Activated CD4-positive, alpha-beta T cell treated with anti-CD3 and anti-CD28 coated beads, Interleukin-10, Interleukin-2, amounts not matched to agents 100 ng/mL and 50 ng/mL, durations not matched to agents 16 hours and 8 hours (primary cell): ENCODE measurements at places on chromosomes 7 and 10.

GRCh38 chr10:55144001-55144400, 343.0 kb upstream of the PCDH15 start:
- DNase-seq = no peak

- no peak for DNase-seq
Observed at GRCh38 chr10:29534590-29534989, 100.2 kb downstream of the SVIL start.

- no peak for DNase-seq
Observed at GRCh38 chr7:130473289-130473688, 18.6 kb upstream of the MEST start.

DNA sequence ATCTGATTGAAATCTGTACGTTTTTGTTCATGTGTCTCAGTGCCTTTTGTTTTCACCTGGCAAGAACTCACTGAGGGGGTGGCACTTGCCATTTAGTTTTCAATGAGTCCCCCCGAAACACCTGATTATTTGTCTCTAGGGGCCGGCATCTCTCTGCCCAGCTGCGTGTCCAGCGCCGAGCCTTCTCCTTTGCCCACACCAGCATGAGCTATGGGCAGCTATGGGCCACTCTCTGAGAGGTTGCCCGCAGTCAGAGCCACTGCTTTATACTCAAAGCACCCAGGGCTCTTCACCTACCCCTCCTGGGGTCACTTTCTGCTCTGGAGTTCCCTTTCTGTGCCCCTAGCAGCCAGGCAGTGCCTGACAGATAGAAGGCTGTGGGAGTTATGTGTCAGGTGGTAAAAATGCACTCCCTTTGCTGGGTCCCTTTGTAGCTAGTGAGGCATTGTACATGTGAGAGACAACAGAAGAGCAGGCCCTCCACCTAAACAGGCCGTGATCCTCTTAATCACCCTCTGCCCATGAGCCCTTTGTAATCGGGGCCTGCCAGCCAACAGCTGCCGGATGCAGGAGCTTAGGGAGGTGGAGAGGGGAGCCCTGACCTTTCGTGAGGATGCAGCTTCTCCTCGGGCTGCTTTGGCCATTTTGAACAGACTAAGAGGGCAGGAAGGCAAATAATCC, 133.1 kb upstream of the NPS start:
- no peak for DNase-seq

GRCh38 chr7:123485187-123485586, 49.2 kb downstream of the IQUB start:
- DNase-seq = no peak

- no peak for DNase-seq
Observed at GRCh38 chr10:84335516-84335915, 7.1 kb downstream of the CCSER2 start.

DNA sequence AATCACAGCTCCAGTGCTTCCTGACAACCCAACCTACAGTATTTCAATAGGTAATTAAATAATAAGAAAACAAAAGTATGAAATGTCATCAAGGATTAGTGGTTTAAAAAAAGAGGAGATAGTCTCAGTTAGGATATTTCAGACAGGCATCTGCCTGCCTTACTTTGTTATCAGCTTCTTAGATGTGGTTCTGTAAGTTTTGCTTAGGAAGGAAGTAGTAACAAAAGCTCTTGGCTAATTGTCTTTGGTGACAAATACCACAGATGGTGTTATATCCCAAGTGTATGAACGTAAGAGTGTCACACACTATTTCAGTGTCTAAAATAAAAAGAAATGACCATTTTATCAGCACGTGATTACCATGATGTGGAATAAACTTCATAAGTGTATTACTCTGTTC, 9.8 kb upstream of the ACTA2 start:
- DNase-seq = no peak

- DNase-seq = no peak
Observed at GRCh38 chr10:33494694-33495265, 160.3 kb upstream of the NRP1 start.

- no peak for DNase-seq
Observed at GRCh38 chr7:1844336-1844950, 174.4 kb downstream of the ELFN1 start.

GRCh38 chr7:13028036-13028824, 340.8 kb downstream of the ARL4A start:
- DNase-seq = no peak

DNA sequence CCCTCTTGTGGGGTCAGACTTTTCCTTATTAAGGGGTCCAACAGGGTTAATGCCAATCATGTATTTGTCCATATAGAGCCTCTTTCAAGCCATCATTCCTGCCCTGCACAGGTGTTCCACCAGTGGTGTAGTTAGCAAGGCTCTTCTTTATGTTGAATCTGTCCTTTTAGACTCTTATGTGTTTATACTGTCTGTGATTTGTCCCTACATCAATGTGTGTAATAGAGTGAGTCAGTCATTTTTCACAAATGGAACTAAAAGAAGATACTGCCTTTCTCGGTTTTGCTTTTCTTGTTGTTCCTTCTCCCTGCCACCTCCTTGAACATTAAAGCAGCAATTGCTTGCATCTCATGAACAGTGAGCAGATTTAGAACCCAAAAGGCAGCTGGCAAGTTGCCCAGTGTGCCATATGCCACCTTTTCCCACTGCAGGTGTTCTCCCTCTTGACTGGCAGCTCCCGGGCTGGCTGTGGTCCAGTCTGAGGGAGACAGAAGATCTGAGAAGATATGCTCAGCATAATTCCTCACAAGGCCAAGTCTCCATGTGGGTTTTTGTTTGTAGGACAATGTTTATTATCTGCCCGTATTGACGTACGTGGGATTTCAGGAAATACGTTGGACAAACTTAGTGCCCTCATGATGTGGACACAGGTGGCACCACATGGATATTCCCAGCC, 154.1 kb downstream of the LHFPL3 start:
- DNase-seq = no peak

DNA sequence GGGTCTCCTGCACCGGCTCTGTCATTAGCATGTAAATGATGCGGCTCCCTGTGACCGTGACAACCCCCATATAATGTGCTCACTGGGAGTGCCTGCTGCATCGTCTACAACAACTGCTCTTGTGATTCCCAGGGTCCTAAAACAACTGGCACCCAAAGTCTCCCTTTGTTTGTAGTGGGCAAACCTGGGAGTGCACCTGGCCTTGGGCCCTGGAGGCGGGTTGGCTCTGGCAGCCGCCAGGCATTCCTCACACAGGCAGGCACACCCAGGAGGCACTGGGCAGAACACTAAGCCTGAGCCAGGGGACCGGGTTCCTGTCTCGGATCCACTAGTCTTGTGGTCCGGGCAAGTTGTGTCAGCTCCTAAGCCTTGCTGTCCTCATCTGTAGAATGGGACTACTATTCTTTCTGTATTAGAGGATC, 115.5 kb upstream of the GPR26 start:
- no peak for DNase-seq

- peak; percentile 88 for DNase-seq
Observed at GRCh38 chr10:113961182-113962031, 82.3 kb upstream of the ADRB1 start.

DNA sequence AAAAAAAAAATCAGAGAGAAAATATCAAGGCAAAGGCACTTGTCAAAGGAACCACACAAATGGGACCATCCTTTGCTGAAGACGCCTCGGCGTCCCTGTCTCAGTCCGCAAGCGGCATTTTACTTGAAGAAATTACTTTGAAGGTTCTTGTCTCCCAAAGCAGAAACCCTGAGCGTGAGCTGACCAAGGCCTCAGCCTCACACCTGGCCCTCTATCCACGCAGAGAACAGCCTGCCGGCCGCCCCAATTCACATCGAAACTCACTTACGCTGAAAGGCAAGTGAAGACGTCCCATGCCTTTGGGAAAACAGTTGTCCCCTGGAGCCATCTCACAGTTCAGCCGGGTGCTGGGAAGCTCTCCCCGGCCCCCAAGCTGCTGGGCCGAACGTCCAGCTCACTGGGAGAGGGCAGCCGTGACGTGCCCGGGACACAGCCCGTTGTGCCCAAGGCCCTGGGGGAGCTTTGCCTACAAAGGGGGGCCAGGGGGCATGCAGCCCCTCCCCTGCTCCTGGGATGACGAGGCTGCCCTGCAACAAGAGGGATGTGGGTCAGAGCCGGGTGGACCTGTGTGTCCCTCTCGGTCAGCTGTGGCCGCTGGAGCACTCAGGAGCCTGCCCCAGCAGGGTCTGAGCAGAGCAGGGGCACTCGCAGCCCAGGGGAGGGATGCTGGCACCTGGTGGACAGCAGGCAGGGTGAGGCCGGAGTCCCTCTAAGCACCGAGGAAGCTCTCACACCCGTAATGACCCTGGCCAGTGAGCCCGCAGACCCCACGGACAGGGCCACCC, 49.6 kb upstream of the PDGFA start:
- no peak for DNase-seq

- DNase-seq = no peak
Observed at GRCh38 chr10:12418725-12419261, 69.4 kb downstream of the CAMK1D start.

- no peak for DNase-seq
Observed at GRCh38 chr10:118590334-118590733, 5.1 kb downstream of the PRLHR start.

DNA sequence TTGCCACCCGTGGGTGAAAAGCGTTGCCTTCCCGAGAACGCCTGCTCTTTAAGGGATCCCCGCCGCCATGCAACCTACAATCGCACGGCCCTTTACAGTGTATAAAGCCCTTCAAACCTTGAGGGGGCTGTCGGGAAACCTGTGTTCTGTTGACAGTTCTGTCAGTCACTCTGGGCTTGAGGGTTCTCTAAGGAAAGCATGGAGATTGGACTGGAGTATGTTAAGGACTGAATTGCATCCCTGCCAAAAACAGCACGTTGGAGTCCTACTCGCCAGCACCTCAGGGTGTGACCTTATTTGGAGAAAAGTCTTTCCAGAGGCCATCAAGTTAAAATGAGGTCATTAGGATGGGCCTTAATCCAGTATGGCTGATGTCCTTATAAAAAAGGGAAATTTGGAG, 70.6 kb downstream of the PFKFB3 start:
- DNase-seq = no peak

DNA sequence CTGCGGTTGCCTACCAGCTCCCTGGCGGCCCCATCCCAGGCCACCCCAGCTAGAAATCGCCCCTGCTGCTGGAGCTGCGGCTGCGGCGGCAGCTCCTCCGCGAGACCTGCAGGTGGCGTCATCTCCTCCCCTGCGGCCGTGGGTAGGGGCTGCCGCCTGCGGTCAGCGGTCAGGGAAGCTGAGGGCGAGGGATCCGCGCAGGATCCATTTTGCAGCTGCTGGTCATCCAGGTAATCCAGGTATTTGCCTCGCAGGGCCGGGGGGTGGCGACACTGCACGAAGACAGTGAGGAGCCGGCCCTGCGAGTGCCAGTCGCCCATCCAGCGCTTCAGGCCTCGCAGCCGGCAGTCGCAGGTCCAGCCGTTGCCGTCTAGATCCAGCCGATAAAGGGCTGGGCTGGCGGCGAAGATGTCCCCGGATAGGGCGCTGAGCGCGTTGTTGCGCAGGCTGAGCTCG, 1.5 kb downstream of the TRIL start:
- DNase-seq = peak; percentile 26

GRCh38 chr10:70432561-70433263, 8.8 kb downstream of the NODAL start:
- DNase-seq = no peak

DNA sequence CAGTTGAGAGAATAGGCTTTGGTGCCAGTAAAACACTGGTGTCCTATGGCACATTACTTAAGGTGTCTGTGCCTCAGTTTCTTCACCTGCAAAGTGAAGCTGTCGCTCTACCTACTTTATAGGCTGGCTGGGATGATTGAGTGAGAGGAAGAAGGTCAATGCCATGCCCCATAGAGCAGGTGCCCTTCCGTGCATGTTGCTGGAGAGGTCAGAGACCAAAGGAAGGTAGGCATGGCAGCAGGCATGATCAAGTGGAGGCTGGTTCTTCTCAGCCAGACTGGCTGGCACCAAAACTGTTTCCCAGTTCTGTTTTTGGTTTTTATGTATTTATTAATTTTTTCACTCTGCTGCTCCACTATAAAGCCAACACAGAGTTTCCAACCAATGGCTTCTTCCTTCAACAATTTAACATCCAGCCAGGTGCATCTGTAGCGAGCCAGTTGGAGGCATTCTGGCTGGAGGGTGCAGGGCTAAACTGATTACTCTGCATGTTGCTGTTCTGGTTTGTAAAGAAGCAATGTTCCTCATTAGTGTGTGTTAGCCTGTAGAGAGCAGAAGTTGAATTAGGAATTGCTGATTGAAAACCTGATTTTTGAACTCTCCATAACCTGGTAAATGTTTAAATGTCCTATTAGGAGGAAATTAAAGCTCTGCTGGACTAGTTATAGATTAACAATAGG, 144.3 kb upstream of the TNS3 start:
- DNase-seq = no peak

DNA sequence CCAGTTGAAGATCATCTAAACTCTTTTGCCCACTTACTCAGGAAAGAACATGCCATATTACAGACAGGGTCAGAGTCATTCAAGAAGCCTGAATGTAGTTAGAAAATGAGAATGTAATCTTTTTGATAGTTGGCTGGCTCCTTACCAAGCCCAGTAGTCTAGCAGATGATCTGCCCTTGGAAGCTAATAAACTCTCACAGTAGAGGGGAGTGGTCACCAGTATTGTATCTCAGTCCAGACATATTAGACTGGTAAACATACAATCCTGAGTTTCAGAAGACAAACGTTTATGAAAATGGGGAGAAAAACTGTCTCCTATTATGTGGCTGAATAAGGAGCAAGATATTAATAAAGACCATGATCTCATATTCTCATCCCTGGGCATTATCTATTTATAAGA, 65.3 kb downstream of the SEPTIN7 start:
- DNase-seq = no peak

- DNase-seq = peak; percentile 12
Observed at GRCh38 chr7:18145160-18145559, 117.5 kb upstream of the PRPS1L1 start.

- no peak for DNase-seq
Observed at GRCh38 chr10:117896517-117896916, 150.2 kb downstream of the RAB11FIP2 start.

DNA sequence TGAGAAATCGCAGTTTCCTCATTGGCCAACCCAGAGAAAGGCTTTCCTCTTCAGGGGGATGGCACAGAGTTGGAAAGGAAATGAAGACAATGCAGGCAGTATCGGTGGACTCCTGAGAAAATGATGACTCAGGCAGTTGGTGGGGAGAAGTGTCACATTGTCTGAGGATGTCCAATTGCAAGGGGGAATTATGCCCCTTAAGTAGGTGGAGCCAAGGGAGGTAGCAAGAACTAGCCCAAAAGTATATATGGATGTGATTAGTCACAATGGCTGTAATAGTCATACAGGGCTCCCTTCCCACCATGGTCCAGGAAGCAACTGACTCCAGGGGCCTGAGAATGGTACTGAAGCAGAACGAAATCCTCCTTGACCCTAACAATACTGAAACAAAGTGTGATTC, 58.3 kb upstream of the EGFR start:
- DNase-seq = no peak
